ENCODE measurements at places on chromosomes 11 and 22.

DNA sequence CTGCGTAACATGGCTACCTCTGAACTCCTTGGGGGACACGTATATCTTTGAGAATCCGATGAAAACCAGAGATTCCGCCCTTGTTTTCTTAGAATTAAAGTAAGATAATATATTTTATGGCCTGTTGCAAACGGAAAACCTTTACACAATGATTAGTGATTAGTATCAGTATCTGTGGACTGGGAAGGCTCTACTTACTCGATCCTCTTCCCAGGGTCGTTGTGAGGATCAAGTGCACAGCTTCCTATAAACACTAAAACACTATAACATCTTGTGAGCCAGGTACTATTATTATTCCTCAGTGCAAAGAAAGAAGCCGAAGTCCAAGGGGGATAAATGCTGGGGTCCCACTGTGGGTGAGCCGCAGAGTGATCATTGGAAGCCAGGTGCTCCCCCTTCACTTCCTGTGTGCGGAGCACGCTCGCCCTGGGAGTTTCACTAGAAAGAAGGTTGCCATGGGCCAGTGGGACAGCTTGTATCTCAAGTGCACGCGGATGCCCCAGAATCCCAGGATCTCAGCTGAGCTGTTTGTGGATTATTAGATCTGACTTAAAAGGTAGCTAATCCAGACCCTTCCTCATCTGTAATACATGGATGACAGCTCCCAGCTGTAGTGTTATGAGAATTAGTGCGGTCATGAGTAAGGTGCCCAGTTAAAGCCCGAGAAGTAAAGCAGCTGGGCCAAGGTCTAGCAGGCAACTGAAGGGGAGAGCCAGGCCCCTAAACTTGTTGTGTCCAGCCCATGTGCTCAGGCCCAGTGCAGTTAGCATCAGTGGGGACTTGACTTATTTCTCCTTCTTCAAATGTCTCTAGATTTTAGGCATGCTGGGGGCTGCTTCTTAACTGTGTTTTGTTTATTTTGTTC lies 839 bp downstream of the CBY1 start:
- no peak for DNase-seq

DNA sequence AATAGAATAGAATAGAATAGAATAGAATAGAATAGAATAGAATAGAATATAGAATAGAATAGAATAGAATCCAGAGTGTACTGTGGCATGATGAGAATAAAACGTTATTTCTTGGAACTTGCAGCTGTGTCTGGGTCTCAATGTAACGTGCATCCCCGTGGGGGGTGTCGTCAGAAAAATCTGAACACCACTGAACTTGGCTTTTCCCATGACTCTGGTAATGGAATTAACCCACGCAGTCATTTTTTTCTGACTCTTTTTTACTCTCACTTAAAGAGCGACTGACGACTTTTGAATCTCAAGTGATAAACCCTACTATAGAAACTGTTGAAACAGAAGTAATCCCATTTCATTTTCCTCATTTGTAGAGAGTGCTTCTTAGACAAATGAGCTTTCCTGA lies 92.4 kb upstream of the BID start:
- DNase-seq, result no peak

- no peak for DNase-seq
These were observed 46.4 kb upstream of the FTH1 start for GRCh38 chr11:62013537-62014476.

GRCh38 chr11:70641369-70641768 lies 243.0 kb downstream of the CTTN start:
- DNase-seq, result no peak

DNA sequence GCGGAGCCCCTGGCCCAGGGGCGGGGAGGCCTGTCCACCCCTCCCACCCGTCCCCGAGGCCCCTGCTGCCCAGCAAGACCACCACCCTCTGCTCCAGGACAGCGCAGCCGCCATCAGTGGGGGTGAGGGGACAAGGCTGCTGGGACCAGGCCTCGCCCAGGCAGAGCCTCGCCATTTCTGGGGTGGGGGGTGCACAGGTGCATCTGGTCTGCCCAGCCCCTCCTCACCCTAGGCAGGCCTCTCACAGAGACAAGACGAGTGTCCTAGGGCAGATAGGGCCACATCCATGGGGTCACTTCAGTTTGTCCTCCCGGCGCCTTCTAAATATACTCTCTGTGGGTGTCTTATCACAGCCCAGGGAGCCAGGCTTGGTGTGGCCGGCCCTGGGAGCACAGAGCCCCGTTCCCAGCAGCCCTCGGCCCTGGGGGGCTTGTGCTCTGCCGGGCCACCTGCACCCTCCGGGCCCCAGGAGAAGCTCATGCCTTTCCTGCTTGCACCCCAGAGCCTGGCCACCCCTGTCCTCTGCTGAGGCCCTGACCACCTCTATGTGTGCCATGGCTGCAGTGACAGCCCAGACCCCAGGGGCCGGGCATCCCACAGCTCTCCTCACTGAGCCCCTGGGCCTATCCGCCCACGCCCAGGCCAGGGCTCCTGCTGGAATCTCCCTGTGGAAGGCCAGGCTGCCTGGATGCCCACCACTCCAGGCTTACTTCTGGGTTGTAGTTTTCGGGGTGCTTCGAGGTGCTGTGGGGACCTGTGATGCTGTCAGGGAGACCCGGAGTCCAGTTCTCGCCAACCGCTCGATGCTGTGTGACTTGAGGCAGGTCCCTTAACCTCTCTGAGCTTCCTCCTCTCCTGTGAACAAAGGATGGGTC lies 70.8 kb downstream of the KCNQ1 start:
- peak; percentile 15 for DNase-seq

GRCh38 chr11:128313931-128314330 lies 273.4 kb downstream of the ETS1 start:
- no peak for DNase-seq

GRCh38 chr11:114291381-114291780 lies 4.8 kb upstream of the NNMT start:
- no peak for DNase-seq

- no peak for DNase-seq
These were observed 77.4 kb downstream of the GGTLC2 start for GRCh38 chr22:22721681-22722354.

DNA sequence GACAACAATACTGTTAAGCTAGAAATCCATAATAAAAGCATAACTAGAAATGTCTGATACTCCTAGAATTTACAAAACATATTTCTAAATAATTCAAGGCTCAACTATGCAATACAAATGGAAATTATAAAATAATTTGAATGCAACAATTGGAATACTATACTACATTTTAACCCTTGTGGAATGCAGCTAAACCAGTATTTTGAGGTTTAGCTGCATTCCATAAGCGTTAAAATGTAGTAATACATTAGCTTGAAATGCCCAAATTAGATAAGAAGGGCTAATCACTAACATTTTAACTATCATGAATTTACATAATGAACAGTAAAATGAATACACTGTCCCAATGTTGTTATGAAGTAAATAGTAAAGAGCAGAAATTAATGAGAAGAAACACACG lies 617.2 kb upstream of the CHORDC1 start:
- no peak for DNase-seq

DNA sequence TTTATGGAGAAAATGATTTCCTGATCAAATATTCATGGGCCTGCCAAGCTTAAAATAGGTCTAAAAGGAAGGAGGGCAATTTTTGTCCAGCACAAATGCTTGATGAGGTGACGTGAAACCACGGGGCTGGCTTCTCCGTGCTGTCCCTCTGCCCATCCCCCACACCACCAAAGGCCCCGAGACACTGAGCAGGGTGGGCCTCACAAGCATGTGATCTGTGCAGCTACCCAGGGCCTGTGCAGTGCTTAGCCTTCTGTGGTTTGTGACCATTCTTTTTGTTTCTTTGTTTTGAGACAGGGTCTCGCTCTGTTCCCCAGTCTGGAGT lies 94.8 kb upstream of the RTL6 start:
- DNase-seq, result no peak
